Neural crest cell (in vitro differentiated cells): ENCODE measurements at places on chromosomes 5 and 9. TPM values are rescaled to one million over a fixed set of nuclear protein-coding genes. Genes with fewer than 3 reads are reported as not detected.

- H3K27ac ChIP-seq, result no peak overlapping the region
- H3K4me3 ChIP-seq, result no peak overlapping the region
- DNase-seq, result no peak
- H3K27me3 ChIP-seq, result no peaks in the 10 kb centered on the region
Observed at GRCh38 chr5:168227001-168227400, 64.4 kb upstream of the WWC1 start.

GRCh38 chr5:33852319-33852718 is 39.5 kb downstream of the ADAMTS12 start:
- H3K27ac ChIP-seq, result peak overlapping the region; percentile 38
- DNase-seq, result no peak

DNA sequence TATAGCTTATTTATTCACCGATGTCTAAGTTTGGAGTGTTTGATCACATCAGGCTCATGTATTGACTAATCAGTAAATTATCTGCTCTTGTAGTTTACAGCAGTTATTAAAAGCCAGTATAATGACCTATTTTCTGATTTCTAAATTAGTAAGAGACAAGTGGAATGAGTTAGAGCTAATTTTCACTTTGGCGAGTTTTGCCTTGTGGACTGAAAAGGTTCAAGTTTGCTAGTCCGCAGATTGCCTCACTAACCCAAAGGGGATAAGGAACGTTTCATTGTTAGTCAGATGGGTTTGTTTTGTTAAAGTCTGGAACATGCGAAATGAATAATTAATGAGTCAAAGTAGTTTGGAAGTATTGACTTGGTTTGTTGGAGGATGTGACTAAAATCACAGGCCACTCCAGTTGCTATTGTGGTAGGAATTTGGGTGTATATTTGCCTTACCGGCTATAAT is 40.1 kb downstream of the SMARCA2 start:
- no peak overlapping the region for H3K4me3 ChIP-seq
- H3K27ac ChIP-seq, result no peak overlapping the region
- peaks cover 37% of the 10 kb centered on the region for H3K27me3 ChIP-seq
- H3K36me3 ChIP-seq, result peaks cover 6% of the 10 kb centered on the region
- peaks cover 5% of the 10 kb centered on the region for H3K4me1 ChIP-seq

- no peaks in the 10 kb centered on the region for H3K36me3 ChIP-seq
- DNase-seq, result no peak
- H3K4me1 ChIP-seq, result no peaks in the 10 kb centered on the region
- no peak overlapping the region for H3K4me3 ChIP-seq
- no peaks in the 10 kb centered on the region for H3K27me3 ChIP-seq
- H3K27ac ChIP-seq, result no peak overlapping the region
Observed at GRCh38 chr5:88515881-88516819, 247.5 kb upstream of the TMEM161B start.

DNA sequence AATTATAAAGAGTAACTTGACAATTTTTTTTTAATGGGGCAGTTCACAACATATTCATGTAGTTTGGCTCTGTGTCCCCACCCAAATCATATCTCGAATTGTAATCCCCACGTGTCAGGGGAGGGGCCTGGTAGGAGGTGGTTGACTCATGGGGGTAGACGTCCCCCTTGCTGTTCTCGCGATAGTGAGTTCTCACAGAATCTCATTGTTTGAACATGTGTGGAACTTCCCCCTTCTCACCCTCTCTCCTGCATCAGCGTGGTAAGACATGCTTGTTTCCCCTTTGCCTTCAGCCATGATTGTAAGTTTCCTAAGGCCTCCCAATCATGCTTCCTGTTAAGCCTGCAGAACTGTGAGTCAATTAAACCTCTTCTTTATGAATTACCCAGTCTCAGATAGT is 40.7 kb downstream of the FBXW11 start:
- peaks cover 42% of the 10 kb centered on the region for H3K4me1 ChIP-seq
- H3K4me3 ChIP-seq, result no peak overlapping the region
- H3K36me3 ChIP-seq, result no peaks in the 10 kb centered on the region
- H3K27me3 ChIP-seq, result no peaks in the 10 kb centered on the region
- DNase-seq, result no peak

- no peaks in the 10 kb centered on the region for H3K4me1 ChIP-seq
- no peaks in the 10 kb centered on the region for H3K27me3 ChIP-seq
- DNase-seq, result no peak
- peaks cover 4% of the 10 kb centered on the region for H3K36me3 ChIP-seq
- H3K27ac ChIP-seq, result no peak overlapping the region
- no peak overlapping the region for H3K4me3 ChIP-seq
Observed at GRCh38 chr5:111995701-111996100, 238.7 kb upstream of the NREP start.

- peaks cover 5% of the 10 kb centered on the region for H3K4me1 ChIP-seq
- H3K27me3 ChIP-seq, result peaks cover 51% of the 10 kb centered on the region
- DNase-seq, result no peak
- H3K27ac ChIP-seq, result no peak overlapping the region
- no peak overlapping the region for H3K4me3 ChIP-seq
Observed at GRCh38 chr9:2043243-2043642, 28.1 kb downstream of the SMARCA2 start.

DNA sequence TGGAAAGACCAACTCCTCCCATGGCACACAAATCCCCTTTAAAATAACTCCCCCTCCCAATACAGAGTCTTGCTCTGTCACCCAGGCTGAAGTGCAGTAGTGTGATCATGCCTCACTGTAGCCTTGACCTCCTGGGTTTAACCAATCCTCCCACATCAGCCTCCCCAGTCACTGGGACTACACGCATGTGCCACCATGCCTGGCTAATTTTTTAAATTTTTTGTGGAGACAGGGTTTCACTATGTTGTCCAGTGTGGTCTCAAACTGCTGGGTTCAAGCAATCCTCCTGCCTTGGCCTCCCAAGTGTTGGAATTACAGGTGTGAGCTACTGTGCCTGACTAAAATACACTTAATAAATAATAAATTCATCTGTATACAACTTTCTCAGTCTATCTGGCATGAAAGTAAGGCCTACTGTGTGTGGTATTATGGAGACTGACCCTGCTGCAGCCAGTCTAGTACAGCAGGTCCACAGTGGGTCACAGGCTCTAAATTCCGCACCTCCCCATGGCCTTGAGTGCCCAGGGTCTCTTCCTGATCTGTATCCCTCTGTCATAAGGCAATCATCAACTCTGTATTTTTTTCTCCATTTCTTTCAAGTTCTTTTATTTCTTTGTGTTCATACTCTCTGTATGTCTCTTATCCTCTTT is 169.4 kb downstream of the MAPKAP1 start:
- H3K36me3 ChIP-seq, result peaks cover under 1% of the 10 kb centered on the region
- no peak for DNase-seq
- no peaks in the 10 kb centered on the region for H3K4me1 ChIP-seq

DNA sequence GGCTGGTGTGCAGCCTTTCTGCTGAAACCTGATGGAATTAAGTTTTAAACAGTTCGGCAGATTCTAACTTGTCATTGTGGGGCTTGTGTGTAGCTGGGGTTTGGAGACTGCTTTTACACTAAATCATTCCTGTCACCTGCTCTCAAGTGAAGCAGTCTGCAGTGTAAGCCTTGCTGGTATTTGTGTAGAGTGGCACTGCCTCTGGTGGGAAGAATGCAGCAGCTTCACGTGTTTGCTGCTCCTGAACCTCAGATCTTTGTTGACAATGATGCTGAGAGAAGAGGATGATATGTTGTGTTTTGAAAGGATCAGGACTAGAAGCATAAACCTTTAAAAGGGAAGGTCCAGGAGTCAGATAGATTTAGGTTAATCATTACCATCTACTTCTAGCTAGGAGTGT is 88.1 kb downstream of the KDM4C start:
- no peak for DNase-seq
- H3K4me3 ChIP-seq, result no peak overlapping the region
- no peaks in the 10 kb centered on the region for H3K36me3 ChIP-seq
- H3K4me1 ChIP-seq, result peaks cover 4% of the 10 kb centered on the region

GRCh38 chr9:72996684-72997314 is 43.9 kb upstream of the ALDH1A1 start:
- H3K27ac ChIP-seq, result no peak overlapping the region
- H3K4me1 ChIP-seq, result no peaks in the 10 kb centered on the region

DNA sequence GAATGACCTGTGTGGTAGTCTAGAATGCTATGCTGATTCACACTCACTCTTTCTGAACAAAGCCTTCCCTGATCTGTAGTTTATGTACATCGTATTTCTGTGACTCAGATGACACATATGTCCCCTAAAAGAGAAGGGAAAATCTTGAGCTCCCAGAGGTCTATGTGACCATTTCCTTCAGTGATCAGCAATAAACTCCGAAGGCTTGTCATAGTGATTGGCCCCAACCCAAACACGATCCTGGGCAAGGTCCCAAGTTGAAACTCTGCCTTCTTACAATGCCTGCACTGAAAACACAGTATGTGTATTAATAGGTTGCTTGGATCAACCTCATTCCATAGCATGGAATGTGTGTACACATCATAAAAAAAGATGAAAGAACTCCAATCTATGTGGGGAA is 685.8 kb downstream of the MAT2B start:
- DNase-seq, result no peak
- H3K4me1 ChIP-seq, result peaks cover 30% of the 10 kb centered on the region
- H3K4me3 ChIP-seq, result no peak overlapping the region
- H3K27ac ChIP-seq, result no peak overlapping the region

DNA sequence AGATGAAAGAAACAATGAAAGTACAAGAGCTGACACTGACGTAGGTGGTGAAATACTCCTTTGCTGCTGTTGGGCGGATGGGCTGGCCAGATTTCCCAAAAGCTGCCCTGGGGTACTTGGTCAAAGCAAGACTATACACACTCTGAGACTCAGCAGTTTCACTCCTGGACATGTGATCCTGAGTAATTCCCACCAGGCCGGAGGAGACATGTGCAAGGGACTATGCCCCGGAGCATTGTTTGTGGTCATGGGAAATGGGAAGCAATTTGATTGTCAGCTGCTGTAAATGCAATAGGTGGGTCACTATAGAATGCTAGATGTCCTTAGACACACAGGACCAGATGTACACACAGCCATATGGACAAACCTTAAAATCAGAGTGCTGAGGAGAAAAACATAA is 116.1 kb downstream of the DCP2 start:
- H3K4me3 ChIP-seq, result no peak overlapping the region
- H3K27ac ChIP-seq, result no peak overlapping the region
- H3K36me3 ChIP-seq, result no peaks in the 10 kb centered on the region
- H3K4me1 ChIP-seq, result peaks cover 16% of the 10 kb centered on the region

- H3K27ac ChIP-seq, result no peak overlapping the region
- no peak for DNase-seq
- H3K4me3 ChIP-seq, result no peak overlapping the region
- no peaks in the 10 kb centered on the region for H3K36me3 ChIP-seq
- peaks cover 5% of the 10 kb centered on the region for H3K4me1 ChIP-seq
Observed at GRCh38 chr9:37952731-37953130, 48.8 kb upstream of the SLC25A51 start.

GRCh38 chr9:114895521-114895991 is 34.8 kb downstream of the TNFSF8 start:
- DNase-seq, result no peak
- H3K36me3 ChIP-seq, result peaks cover 2% of the 10 kb centered on the region
- peaks cover 24% of the 10 kb centered on the region for H3K4me1 ChIP-seq
- H3K4me3 ChIP-seq, result no peak overlapping the region
- H3K27ac ChIP-seq, result peak overlapping the region; percentile 79

DNA sequence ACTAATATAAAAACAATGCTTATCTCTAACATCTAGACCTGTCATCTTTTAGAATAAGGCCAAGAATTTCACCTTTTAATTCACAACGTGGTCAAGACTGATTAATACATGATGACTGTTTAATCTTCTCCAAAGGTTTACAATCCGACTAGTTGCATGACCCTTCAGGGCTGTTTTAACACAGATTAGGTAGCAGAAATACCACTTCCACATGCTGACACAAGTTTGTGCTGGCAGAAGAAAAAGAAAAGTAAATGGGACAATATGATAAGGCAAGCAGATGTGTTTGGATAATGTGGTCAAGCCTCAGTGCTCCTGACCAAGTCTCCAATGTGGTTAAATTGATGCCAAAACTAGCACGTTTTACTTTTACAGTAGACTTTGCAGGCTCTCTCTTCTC is 31.1 kb downstream of the SEMA6A start:
- no peak for DNase-seq
- no peaks in the 10 kb centered on the region for H3K27me3 ChIP-seq
- H3K4me3 ChIP-seq, result no peak overlapping the region
- peaks cover 7% of the 10 kb centered on the region for H3K4me1 ChIP-seq

DNA sequence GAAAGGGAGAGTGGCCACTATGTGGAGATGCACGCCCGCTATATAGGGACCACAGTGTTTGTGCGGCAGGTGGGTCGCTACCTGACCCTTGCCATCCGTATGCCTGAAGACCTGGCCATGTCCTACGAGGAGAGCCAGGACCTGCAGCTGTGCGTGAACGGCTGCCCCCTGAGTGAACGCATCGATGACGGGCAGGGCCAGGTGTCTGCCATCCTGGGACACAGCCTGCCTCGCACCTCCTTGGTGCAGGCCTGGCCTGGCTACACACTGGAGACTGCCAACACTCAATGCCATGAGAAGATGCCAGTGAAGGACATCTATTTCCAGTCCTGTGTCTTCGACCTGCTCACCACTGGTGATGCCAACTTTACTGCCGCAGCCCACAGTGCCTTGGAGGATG is 19.8 kb downstream of the RGMB start:
- H3K4me1 ChIP-seq, result peaks cover 51% of the 10 kb centered on the region
- H3K27me3 ChIP-seq, result no peaks in the 10 kb centered on the region
- no peak overlapping the region for H3K4me3 ChIP-seq
- peaks cover 17% of the 10 kb centered on the region for H3K36me3 ChIP-seq
- DNase-seq, result no peak

GRCh38 chr5:173825215-173825865 is 62.8 kb upstream of the CPEB4 start:
- no peak overlapping the region for H3K4me3 ChIP-seq
- H3K36me3 ChIP-seq, result peaks cover 7% of the 10 kb centered on the region
- DNase-seq, result no peak
- H3K27ac ChIP-seq, result no peak overlapping the region
- peaks cover 5% of the 10 kb centered on the region for H3K4me1 ChIP-seq

GRCh38 chr5:5587474-5587873 is 165.0 kb downstream of the ICE1 start:
- no peaks in the 10 kb centered on the region for H3K27me3 ChIP-seq
- H3K27ac ChIP-seq, result no peak overlapping the region
- no peak overlapping the region for H3K4me3 ChIP-seq
- H3K4me1 ChIP-seq, result no peaks in the 10 kb centered on the region

- H3K27ac ChIP-seq, result no peak overlapping the region
- no peaks in the 10 kb centered on the region for H3K4me1 ChIP-seq
- no peak overlapping the region for H3K4me3 ChIP-seq
- DNase-seq, result no peak
- peaks cover 3% of the 10 kb centered on the region for H3K36me3 ChIP-seq
Observed at GRCh38 chr9:70352356-70352755, 62.1 kb downstream of the KLF9 start.

- no peak overlapping the region for H3K27ac ChIP-seq
- DNase-seq, result no peak
Observed at GRCh38 chr5:112529525-112529924, 110.4 kb upstream of the EPB41L4A start.

CAMK4 gene
- total RNA-seq, result 9.4 and 10.0 TPM in 2 replicates

SYK gene
- total RNA-seq, result 0.98 and 1.4 TPM in 2 replicates

SH2D3C gene
- total RNA-seq, result 6.0 and 7.2 TPM in 2 replicates

LRRC70 gene
- 0.19 and 0.34 TPM in 2 replicates for total RNA-seq

WDR38 gene
- not detected in 2 replicates for total RNA-seq

RELL2 gene
- total RNA-seq, result 6.5 and 6.9 TPM in 2 replicates

ENC1 gene
- 130 and 135 TPM in 2 replicates for total RNA-seq

GALNT12 gene
- total RNA-seq, result 4.6 and 4.9 TPM in 2 replicates

SVEP1 gene
- 1.3 and 1.5 TPM in 2 replicates for total RNA-seq

CBY3 gene
- total RNA-seq, result not detected in 2 replicates

CCDC187 gene
- 0.07 TPM in 1 of 2 replicates, not detected in the other for total RNA-seq
